ENCODE measurements at places on chromosomes 4 and X.

GRCh38 chr4:123399627-123400358 lies 3.2 kb downstream of the SPRY1 start:
- DNase-seq: no peak

GRCh38 chr4:184921456-184921855 lies 95.7 kb upstream of the ACSL1 start:
- no peak for DNase-seq

GRCh38 chrX:102085706-102086105 lies 39.8 kb upstream of the TCEAL2 start:
- DNase-seq: no peak

DNA sequence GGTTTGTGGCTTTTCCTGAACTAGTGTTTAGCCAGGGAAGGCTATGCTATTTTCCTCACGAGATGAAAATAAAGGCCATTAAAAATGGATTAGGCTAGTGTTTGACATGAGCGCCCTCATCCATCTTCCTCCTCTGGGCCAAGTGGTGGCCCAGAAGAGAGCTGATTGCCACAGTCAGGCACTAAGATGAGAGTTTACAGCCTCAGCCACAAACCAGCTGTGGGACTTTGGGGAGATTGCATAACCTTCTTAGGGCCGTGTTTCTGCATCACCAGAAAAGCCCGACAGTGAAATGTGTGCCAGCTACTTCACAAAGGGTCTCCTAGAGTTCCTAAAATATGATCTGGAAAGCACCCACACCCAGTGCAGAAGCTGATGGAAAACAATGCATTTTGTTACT lies 42.3 kb upstream of the LNX1 start:
- DNase-seq: no peak

GRCh38 chr4:73684097-73684496 lies 56.3 kb upstream of the CXCL8 start:
- no peak for DNase-seq

GRCh38 chrX:41043674-41044345 lies 41.4 kb upstream of the USP9X start:
- DNase-seq: no peak

GRCh38 chr4:169210504-169211118 lies 60.1 kb downstream of the SH3RF1 start:
- no peak for DNase-seq

- no peak for DNase-seq
These were observed 20.6 kb upstream of the IRAK1 start for GRCh38 chrX:154040307-154040756.

DNA sequence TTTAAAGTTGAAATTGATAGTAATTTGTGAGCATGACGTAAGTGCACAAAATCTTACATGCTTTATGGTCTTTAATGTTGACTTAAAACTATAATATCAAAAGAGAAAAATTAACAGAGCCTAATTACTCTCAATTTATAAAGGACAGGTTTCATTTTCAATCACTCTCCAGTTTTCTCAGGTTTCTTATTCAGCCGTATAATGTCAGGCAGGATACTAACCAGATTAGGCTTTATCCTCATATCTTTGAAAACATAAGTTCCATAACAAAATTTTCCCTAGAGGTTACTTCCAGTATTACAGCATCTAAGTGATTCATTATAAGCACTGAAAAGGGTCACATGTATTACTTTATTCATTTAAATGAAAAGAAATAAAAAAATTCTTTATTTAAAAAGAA lies 492.1 kb downstream of the PACRGL start:
- no peak for DNase-seq

DNA sequence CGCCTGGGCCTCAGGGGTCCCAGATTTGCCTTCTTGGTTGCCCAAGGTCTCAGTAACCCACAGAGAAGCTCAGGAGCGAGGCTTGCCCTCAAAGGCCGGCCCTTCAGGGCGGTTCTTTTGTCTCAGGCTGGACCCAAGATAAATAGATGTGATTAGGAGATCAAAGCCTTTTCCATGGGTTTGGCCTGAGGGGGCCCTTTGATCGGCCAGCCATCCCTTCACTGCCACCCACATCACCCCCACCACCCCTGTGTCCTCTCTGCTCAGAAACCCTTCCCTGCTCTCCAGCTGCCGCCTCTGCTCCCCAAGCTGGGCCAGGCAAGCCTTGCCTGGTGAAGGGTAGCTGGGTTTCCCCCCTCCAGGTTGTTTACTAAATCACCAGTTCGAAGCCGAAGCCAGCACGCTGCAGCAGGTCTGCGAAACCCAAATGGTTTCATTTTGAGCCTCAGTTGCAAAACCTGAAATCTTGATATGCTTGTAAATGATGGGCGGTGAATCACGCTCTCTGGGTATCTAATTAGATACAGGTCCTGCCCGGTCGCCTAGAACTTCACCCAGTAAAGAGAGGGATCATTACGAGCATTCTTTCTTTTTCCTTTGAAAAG lies 202.6 kb upstream of the BCOR start:
- DNase-seq: no peak

GRCh38 chr4:168631241-168632162 lies 134.7 kb downstream of the PALLD start:
- DNase-seq: no peak

- DNase-seq: no peak
These were observed 206.5 kb upstream of the STS start for GRCh38 chrX:6941041-6941440.

DNA sequence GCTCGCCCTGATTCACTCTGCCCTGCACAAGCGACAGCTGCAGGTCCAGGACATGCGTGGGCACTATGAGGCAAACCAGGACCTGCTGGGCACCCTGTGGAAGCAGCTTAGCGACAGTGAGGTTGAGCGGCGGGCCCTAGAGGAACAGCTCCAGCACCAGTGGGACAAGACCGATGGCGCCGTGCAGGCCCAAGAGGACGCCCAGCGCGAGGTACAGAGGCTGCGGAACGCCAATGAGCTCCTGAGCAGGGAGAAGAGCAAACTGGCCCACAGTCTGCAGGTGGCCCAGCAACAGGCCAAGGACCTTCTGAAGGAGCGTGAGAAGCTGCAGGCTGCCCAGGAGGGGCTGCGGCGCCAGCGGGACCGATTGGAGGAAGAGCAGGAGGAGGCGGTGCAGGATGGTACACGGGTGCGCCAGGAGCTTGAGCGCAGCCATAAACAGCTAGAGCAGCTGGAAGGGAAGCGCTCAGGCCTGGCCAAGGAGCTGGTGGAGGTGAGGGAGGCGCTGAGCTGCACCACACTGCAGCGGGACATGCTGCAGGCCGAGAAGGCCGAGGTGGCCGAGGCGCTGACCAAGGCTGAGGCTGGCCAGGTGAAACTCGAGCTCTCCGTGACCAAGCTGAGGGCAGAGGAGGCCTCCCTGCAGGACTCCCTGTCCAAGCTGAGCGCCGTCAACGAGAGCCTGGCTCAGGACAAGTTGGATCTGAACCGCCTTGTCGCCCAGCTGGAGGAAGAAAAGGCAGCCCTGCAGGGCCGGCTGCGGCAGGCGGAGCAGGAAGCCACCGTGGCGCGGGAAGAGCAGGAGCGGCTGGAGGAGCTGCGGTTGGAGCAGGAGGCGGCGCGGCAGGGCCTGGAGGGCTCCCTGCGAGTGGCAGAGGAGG lies 12.8 kb downstream of the SMIM10L2A start:
- DNase-seq: no peak

DNA sequence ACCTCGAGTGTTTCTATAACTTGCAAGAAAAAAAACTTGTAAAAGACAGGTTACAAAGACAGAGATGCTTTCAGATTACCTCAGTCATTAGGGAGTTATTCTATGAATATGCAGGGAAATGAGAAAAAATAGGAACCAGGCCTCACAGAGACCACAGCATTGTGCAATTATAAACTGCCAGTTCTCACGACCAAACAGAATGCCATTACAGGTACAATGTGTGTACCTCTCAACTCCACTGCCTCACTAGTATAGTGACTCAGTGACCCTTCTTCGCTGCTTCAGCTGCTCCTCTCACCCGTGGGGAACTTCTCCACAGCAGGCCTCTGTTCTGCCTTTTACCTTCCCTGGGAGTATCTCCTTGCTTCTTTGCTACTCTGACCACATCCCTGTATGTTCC lies 2.3 kb upstream of the HTATSF1 start:
- no peak for DNase-seq

- peak; percentile 4 for DNase-seq
These were observed 64.6 kb upstream of the TRPC5 start for GRCh38 chrX:112147206-112147605.

- no peak for DNase-seq
These were observed 8.4 kb downstream of the ARX start for GRCh38 chrX:25007059-25008053.

DNA sequence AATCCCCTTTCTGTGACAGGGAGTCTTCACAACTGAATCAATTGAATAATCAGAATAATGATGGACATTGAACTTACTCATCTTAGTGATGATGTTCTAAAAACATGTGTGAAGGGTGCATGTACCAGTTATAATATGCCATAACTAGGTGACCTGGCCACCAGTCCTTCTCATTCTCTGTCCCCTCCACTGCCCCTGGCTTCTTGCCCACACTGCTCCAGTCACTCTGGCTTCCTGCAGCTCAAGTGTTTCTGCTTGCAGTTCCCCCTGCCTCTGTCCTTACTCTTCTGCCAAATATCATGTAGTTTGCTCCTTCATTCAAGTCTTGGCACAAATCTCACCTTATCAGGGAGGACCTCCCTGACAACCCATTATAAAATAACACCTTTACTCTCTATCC lies 168.1 kb upstream of the SLC7A11 start:
- no peak for DNase-seq

GRCh38 chr4:129176864-129177263 lies 80.9 kb downstream of the C4orf33 start:
- DNase-seq: no peak

GRCh38 chr4:182448281-182449151 lies 205.3 kb downstream of the TENM3 start:
- DNase-seq: no peak

DNA sequence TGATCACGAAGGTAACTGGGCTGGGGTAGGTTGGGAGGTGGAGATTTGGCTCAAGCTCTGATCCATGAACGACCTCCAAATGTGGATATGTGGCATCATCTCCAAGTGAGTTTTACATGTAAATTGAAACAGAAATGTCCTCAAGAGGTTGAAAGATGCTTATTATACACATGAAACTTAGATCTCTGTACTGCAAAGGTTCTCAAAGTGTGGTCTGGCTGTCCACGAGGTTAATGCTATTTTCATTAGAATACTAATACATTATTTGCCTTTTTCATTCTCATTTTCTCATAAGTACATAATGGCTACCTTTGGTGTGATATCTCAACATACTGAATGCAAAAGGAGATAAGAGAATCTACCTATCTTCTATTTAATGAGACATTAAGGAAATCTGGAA lies 198.2 kb downstream of the RASL11B start:
- no peak for DNase-seq

GRCh38 chr4:171524903-171525302 lies 288.3 kb upstream of the GALNTL6 start:
- DNase-seq: no peak

DNA sequence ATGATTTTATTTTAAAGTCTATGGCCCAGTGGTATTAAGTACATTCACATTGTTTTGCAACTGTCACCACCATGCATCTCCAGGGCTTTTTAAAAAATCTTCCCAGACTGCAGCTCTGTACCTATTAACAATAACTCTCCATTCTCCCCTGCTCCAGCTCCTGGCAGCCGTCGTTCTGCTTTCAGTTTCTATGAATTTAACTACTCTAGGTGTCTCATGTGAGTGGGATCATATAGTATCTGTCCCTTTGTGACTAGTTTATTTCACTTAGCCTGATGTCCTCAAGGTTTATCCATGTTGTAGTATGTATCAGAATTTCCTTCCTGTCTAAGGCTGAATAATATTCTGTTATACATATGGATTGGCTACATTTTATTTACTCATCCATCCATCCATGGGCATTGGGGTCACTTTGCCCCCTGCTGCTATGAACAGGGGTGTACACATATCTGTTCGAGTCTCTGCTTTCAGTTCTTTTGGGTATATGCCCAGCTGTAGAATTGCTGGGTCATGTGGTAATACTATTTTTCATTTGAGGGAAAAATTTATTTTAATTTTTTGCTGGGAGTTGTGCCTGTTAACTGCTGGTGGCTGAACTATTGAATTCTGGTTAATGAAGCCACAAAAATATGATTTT lies 131.3 kb downstream of the ARHGAP10 start:
- no peak for DNase-seq

- no peak for DNase-seq
These were observed 57.7 kb upstream of the SPANXB1 start for GRCh38 chrX:140944710-140945109.

- no peak for DNase-seq
These were observed 38.9 kb downstream of the PDHA1 start for GRCh38 chrX:19382555-19383145.

- no peak for DNase-seq
These were observed 4.6 kb upstream of the LUZP4 start for GRCh38 chrX:115284877-115285276.

GRCh38 chr4:108166441-108167315 lies 2.1 kb downstream of the LEF1 start:
- DNase-seq: no peak

GRCh38 chrX:23784470-23785331 lies 1.7 kb downstream of the SAT1 start:
- DNase-seq: no peak

GRCh38 chr4:113823291-113823659 lies 61.7 kb upstream of the CAMK2D start:
- no peak for DNase-seq

Data from Panc1 (cell line).